ENCODE measurements at places on chromosomes 1 and 21.
A peak's percentile ranks its signal among the peaks of the same experiment; 100 is the strongest.

DNA sequence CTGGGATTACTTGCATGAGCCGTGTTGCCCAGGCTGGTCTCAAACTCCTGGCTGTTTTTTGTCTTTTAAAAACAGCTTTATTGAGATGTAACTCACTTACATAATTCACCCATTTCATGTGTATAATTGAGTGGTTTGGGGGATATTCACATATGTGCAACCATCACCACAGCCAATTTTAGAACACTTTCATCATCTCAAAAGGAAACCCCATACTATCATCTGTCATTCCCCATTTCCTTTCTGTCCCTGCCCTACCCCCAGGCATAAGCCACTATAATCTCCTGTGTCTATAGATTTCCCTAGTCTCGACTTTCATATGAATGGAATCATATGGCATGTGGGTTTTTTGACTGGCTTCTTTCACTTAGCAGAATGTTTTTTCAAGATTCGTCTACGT lies 43.3 kb downstream of the GPR137B start:
- DNase-seq, result no peak

GRCh38 chr1:2307064-2307605 lies 79.0 kb downstream of the SKI start:
- no peak for DNase-seq

DNA sequence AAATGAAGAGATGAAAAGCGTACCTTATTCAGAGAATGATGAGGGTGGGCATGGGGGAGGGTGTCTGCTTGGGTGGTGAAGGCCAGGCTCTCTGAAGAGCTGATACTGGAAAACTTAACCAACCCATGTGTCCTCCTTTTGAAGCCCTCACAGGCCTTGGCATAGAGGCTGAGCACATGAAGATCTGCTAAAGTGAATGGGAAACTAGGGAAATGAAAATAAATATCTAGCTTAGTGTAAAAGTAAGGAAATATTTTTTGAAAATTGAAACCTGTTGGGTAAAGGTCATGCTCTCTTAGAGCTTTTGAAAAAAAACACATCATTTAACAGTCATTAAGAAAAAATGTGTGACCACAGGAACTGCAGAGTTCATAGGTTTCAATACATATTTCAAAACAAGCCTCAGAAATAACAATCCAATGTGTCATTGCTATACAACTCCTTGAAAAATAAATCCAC lies 40.5 kb upstream of the RALGPS2 start:
- no peak for DNase-seq

DNA sequence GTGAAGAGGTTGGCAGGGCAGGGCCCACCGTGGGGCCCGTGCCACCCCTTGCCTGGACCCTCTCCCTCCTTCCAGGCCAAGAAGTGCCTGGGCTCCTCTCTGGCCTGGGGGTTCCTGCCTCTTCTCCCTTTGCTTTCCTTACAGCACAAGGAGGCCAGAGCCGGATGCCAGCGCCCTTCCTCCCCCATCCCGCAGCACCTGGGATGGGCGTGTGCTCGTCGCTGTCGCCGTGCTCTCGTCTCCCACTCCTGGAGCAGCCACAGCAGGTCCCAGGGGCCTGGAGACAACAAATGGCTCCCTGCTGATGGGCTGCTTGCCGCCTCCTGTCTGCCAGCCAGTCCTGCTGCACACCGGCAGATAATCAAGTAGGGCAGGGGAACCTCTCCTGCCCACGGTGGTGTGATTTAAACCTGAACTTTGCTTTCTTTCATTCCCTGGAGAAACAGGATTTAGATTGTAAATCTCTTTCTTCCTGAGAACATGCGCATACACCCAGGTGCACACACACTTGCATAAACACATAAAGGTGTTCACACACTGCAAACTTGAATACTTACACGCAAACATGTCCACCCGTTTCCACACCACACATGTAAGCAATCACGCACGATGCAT lies 50.8 kb upstream of the POU3F1 start:
- DNase-seq, result no peak

GRCh38 chr1:1599030-1599934 lies 653 bp downstream of the FNDC10 start:
- no peak for DNase-seq

- DNase-seq, result no peak
Measured at GRCh38 chr21:37455504-37455911, 88.9 kb downstream of the DYRK1A start.

- peak; percentile 38 for DNase-seq
Measured at GRCh38 chr21:45923146-45923545, 58.4 kb upstream of the COL6A1 start.
